ENCODE measurements at places on chromosomes 7 and 10.

- DNase-seq: no peak
Observed at GRCh38 chr7:94431619-94432280, 37.1 kb downstream of the COL1A2 start.

GRCh38 chr7:8143151-8143874 is 118.7 kb downstream of the ICA1 start:
- DNase-seq: no peak

DNA sequence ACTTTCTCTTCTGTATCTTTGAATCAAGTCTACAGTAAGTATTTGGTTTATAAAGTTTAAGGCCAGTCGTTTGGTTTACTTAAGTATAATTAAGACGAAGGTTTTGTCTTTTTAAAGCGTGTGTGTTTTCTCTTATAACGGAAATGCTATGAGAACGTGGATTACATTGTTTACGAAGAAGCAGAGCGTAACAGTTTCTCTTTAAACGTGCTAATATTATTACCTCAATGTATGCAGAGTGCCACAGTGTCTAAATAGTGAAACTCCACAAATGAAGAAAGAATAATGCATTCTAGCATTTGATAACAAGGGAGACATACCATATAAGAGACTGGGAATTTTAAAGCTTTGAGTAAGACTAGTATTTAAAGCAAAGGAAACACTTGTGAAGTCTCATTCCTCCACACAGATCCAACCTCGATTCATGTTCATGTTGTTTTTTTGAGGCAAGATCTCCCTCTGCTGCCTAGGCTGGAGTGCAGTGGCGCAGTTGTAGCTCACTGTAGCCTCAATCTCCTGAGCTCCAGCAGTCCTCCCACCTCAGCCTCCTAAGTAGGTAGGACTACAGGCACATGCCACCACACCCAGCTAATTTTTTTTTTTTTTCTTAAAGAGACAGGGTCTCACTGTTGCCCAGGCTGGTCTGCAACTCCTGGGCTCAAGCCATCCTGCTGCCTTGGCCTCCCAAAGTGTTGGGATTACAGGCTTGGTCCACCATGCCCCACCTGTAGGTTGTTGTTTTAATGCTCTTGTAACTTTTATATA is 75.1 kb downstream of the ANKRD61 start:
- DNase-seq: peak; percentile 3

GRCh38 chr10:36114141-36114540 is 472.0 kb upstream of the FZD8 start:
- no peak for DNase-seq

GRCh38 chr10:114501650-114502049 is 97.3 kb upstream of the AFAP1L2 start:
- DNase-seq: no peak

DNA sequence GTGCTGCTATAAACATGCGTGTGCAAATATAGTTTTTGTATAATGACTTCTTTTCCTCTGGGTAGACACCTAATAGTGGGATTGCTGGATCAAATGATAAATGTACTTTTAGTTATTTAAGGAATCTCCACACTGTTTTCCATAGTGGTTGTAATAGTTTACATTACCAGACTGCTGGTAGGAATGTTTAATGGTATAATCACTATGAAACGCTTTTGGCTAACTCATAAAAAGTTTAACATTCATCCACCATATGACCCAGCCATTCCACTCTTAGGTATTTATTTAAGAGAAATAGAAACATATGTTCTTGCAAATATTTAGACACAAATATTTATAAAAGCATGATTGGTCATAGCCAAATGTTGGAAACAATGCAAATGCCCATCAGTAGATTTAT is 32.1 kb upstream of the TFEC start:
- DNase-seq: no peak

GRCh38 chr10:92916433-92916832 is 68.1 kb downstream of the EXOC6 start:
- DNase-seq: no peak

Data from stimulated activated CD4-positive, alpha-beta T cell treated with anti-CD3 and anti-CD28 coated beads, Interleukin-15, amount 100 ng/mL, for 1 hour (primary cell).